ENCODE measurements at places on chromosomes 1 and 21.
A peak's percentile ranks its signal among the peaks of the same experiment; 100 is the strongest.

DNA sequence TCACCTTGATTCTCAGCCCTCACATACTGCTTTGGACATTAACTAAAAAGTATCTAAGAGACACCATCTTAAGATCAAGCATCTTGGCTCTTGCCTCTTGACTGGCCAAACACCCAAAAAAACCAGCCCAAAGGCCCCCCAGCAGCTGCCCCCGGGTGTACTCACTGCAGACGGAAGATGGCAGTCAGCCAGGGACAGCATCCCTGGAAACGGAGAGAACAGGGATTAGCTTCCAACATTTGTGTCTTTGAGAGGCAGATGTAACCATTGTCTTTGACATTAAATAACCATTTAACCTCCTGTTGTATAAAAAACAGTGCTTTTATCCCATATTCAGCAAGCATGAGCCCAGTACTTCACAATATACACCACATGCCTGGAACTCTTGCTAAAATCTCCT, 11.3 kb downstream of the TMEM63A start:
- DNase-seq, result no peak

DNA sequence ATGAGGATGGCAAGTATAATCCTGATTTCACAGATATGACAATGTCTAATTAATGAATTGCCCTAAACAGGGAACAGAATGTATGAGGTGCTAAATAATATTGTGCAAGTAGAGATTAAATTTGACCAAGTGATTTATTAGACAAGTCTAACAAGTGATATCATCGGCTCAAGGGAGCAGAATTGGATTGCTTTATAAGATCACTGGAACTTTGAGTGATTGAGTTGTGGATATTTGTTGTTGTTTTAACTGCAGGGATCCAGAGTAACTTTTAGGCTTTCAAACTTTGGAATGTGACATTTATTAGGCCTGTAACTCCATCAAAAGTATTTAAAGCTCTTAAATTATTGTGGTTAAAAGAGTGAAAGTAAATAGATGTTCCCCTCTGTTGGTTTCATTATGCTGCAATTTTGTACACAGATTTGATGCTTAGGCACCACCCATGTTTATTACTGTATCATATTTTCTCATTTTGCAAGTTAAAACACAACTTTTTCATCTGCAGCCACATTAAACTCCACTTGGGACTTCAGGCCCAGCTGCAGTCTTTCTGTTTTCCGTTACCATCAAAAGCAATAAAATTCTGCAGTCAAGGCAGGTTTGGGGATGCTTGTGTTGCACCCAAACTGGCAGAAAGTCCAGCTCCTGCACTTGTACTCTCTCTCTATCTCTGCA, 206.6 kb downstream of the HLX start:
- DNase-seq, result no peak

DNA sequence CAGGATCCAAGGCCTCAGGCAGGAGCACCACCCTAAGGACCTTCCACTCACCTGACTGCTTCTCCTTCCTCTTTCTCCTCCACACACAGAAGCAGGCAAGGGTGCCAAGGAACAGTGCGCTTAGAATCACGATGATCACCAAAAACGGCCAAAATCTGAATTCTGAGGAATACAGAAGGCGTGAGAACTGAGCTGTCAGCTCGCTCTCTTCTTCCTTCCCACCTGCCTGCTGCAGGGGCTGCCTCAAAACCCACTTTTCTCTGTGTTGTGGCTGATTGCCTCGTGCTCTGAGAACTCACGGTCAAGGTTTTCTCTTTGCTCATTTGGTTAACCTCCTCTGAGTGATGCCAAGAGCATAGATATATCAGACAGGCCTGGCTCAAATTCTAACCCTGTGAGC, 23.8 kb downstream of the CD244 start:
- no peak for DNase-seq

GRCh38 chr1:27658951-27659496, 13.0 kb downstream of the IFI6 start:
- peak; percentile 83 for DNase-seq

GRCh38 chr1:155286544-155286943, 9.3 kb downstream of the HCN3 start:
- no peak for DNase-seq

DNA sequence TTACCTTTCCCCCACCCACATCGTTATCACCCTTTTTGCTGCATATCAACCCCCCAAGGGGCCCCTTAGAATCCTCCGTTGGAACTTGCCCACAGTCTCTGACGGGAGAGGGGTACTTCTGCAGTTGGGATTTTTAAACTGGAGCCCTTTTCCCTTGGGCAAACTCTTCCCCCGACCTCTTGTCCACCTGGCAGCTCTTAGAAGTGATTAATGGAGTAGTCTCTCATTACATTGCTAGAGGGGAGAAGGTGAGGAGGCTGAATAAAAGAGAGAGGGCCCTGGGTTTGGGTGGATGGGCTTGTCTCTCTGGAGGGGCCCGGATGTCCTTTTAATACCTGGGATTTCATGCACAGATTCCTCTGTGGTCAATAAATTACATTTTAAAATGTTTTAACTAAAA, 27.2 kb upstream of the TSPAN2 start:
- DNase-seq, result no peak

DNA sequence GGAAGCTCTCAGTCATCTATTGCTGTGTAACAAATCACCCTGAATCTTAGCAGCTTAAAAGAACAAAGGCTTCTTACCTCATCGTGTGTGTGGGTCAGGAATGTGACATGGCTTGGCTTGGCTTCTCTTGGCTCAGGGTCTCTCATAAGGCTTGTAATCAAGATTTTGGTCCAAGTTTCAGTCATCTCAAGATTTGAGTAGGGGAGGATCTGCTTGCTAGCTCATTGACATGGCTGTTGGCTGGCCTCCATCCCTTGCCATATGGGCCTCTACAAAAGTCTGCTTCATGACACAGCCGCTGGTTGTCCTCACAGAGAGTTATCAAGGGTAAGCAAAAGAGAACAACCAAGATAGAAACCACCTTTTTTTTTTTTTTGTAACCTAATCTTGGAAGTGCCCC, 207.7 kb downstream of the PTPRC start:
- no peak for DNase-seq

DNA sequence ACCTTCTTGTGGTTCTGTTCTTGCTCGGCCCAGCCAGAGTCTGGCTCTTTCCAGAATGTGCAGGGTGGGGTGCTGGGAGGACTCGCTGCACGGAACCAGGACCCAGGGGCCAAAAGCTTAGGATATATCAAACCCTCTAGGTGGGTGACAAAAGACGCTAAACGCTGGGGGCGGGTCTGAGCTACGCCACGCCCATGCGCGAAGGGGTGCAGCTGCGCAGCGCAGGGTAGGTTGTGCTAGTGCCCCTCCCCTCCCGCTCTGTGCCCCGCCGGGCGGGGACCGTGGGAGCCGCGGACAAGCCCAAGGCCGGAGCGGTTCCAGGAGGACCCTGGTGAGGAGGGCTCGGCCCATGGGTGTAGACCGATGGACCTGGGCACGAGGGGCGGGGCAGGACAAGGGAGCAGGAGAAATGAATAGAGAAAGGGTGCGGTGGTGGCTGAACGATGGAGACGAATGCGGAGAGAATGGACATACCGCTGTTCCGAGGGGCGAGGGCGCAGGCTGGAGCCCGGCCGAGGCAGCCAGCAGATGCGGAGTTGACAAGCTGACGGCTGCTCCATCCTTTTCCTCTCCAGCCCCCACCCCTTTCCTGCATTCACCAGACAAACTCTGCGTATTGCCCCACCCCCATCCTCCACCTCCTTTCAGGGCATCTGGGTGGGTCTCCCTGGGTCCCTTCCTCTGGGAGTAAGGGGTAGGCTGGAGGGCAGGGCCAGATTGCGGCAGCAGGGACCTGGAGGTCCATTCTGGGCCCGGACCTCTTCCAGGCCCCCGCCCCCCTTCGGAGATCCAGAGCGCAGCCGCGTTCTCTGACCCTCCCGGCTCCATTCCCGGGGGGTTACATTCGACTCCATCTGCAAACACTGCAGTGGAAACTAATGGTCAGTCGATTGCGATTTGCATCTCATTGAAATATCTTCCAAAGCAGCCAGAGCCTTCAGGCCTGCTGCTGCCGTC, at the start of gene RUSC1:
TSS of gene RUSC1 (plus strand) at position 234 of the 957 bp plus-strand sequence. CDS start 880 bp downstream, outside the sequence.
- DNase-seq, result peak; percentile 58

- no peak for DNase-seq
These were observed 12.1 kb downstream of the IL24 start for GRCh38 chr1:206909161-206909882.

DNA sequence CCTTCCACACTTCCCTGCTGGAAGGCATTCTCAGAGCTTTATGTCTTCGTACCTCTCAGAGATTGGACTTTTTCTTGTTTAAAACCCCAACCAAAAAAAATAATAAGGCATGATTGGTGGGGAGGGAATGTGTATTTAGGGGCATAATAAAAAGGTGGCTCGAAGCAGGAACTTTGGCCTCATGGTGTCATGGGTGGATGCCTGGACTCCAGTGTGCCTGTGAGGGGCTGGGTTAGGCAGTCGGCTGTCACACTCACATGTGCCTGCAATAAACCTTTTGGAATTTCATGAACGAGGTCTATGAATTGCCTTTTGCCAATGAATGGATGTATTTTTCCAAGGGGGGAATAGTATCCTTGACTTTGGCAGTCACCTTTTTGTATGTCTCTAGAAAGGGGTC, 131.3 kb downstream of the EDEM3 start:
- DNase-seq, result no peak

GRCh38 chr1:187956975-187957374, 1128.2 kb downstream of the PLA2G4A start:
- no peak for DNase-seq

DNA sequence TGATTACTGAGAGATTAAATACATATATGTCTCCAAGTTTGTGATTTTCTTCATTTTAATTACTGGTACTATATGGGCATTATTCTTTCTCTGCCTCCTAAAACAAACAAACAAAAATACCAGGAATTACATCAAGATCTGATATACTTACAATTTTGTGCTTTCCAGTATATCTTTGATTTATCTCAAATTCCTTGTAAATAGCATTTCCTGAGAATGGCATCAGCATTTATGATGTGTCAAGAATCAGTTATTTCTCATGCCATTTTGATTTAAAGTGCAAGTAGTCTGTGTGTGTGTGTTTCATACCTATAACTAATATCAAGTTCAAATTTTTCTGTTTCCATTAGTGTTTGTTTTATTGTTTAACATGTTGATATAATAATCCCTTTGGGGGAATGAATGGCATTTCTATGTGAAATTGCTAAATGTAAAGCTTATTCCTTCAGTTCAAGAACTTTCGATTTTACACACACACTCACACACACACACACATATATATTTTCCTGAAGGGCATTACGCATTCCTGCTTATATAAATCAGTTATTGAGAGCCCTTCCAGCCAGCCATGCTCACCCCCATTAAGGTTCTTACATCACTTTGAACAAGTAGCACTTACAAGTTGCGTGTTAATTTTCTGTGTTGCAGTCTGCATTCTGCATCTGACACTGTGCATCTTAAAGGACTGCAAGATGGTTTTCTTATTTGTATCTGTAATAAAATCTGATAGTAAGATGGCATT, 102.7 kb downstream of the NEK7 start:
- DNase-seq, result peak; percentile 54

GRCh38 chr21:30996728-30997127, 41.5 kb downstream of the KRTAP19-8 start:
- no peak for DNase-seq

DNA sequence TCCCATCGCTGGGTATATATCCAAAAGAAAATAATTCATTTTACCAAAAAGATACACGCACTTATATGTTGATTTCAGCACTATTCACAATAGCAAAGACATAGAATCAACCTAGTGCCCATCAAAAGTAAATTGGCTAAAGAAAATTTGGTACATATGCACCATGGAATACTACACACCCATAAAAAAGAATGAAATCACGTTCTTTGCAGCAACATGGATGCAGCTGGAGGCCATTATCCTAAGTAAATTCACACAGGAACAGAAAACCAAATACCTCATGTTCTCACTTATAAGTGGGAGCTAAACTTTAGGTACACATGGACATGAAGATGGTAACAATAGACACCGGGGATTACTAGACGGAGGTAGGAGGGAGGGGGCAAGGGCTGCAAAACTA, 50.0 kb upstream of the ZNF644 start:
- DNase-seq, result no peak

DNA sequence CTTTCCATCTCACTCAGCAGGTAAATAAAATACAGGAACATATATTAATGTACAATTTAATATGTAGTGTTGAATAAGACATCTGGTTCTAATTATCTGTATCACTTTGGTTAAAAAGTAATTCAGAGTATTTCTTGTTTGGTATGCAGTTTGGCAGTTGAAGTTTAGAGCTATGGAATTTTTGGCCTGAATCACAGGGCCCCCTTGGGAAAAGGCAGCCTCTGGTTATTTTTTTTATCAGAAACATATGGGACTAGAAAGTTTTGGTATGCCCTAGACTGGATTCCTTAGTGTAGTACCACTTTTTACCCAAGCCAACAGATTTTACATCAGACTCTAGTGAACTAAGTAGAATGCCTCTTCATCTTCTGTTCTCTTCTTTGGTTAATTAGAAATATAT, 26.4 kb downstream of the CNST start:
- peak; percentile 99 for DNase-seq

DNA sequence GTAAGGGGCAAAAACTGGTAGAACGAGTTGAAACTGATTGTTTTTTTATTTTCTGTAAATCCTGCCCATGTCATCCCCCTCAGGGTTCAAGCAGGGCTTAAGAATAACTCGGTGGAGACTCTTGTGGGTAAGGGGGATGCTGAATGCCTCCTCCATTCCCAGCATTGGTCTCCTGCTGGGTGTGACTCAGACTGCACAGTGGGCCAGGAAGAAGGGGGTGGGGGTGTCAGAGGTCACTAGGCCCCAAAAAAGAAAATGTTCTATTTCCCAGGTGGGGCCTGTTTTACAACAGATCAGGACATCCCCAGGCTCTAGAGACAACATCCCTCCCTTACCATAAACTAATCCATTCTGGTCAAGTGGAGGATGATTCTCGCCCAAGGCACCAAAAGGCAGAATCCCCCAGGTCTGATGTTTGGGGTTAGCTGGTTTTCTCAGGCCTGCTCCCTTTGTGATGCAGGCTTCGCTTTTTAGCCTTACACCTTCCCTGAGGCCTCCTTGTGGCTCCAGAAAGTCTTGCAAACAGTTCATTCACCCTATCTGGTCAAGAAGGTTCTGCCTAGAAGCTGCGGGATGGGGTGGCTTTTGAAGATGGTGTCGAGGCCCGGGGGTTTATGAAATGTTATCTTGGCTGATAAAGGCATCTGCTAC, 10.7 kb upstream of the GRHL3 start:
- no peak for DNase-seq

- DNase-seq, result no peak
These were observed 668.0 kb downstream of the MRPL39 start for GRCh38 chr21:24939291-24939690.

- peak; percentile 63 for DNase-seq
These were observed 88.9 kb downstream of the CRB1 start for GRCh38 chr1:197356723-197357533.

DNA sequence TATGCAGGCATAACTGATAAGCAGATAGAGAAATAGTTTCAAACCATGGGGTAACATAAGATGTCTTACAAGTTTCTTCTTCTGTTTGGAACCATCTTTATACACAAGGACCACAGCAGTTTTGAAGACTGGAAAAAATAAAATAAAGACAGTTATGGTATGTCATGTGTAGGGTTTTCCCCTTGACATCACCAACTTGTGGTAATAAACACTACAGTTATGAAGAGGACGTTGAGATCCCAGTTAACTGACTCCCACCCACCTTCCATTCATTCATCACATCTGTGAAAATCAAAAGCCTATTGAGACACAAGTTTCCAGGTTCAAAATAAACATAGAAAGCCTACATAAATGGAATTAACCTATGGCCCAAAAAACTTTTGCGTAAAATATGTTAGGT, 92.5 kb upstream of the KRTAP19-8 start:
- DNase-seq, result no peak

GRCh38 chr21:45999581-46000181, 18.1 kb downstream of the COL6A1 start:
- no peak for DNase-seq

- peak; percentile 55 for DNase-seq
These were observed 224.1 kb upstream of the CACYBP start for GRCh38 chr1:174775621-174776020.
